ENCODE measurements at places on chromosomes 16 and 17.
A peak's percentile ranks its signal among the peaks of the same experiment; 100 is the strongest.

DNA sequence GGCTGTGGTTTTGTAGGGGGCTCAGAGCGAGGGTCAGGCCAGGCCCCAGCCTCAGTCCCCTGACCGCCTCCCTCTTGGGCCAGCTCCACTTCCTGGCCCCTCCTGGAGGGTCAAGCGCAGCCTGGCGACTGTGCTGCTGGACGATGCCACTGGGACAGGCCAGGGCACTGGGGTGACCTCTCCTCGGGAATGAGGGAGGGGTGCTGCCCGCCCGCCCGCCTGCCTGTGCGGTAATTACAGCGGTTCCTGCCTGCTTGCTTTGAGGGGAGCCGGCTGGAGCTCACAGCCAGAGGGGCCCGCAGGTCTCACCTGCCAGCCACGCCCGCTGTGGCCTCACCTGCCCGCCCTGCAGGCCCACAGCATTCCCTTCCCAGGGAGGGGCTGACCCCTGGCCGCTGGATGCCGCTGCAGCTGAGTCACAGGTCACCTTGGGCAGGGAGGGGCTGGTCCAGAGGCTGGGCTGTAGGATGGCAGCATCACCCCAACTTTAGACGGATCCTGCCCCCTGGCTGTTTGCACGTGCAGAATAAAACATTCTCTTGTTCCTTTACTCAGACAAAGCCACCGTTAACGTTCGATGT lies 76.7 kb upstream of the CBX4 start:
- DNase-seq: peak; percentile 5

GRCh38 chr17:67411397-67411796 lies 34.3 kb downstream of the PITPNC1 start:
- DNase-seq: no peak

DNA sequence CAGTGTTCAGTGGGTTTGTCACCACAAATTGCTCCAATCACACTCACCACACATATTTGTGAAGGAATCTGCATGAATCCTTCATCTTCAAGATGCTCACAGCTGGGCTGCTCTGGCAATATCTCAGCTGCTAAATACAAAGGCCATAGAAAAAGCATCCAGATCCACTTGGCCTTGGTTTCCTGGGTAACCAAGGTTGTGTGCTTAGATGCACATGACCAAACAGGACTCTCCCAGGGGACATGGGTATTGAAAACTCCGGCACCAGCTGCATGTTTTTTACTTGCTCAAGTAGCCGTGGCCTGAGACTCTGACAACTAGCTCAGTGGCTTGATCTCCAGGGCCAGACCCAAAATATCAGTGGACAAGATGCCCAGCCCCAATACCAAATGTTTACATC lies 131.3 kb downstream of the CBLN1 start:
- DNase-seq: no peak

DNA sequence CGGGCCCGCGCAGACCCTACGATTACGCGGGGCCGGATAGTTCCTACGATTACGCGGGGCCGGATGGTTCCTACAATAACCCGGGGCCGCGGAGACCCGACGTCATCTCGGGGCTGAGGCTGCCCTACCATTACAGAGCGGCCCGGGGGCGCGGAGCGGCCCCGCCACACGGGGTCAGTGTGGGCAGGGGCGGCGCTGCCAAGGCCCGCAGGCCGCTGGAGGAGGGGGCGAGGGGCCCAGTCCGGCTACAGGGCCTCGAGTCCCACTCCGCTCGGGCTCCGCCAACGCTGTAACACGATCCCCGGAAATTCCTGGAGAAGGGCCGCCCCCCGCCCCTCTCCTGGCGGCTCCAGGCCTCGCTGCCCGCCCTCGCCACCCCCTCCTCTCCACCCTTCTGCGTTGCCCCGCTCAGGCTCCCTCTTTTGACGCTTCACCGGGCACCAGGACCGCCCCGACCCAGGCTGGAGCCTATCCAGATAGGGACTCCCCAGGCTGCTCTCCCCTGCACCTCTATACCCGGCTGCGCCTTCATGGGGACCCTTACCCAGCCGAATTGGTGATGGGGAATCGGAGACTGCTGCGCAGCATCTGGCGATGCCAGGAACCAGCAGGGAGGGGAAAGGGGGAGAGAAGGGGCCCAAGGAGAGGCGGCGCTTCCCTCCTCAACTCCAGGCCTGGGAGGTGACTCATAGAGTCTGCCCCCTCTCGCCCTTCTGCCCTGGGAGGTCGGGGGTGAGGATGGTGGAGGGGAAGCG lies at the start of gene RAB34:
Gene RAB34, minus strand, starts transcription at position 291 of the 755 bp plus-strand sequence. CDS start 602 bp downstream, outside the sequence.
- DNase-seq: peak; percentile 24
